Uterine smooth muscle cell (primary cell): ENCODE measurements at places on chromosomes 11 and 22. TPM values are rescaled to one million over a fixed set of nuclear protein-coding genes. Genes with fewer than 3 reads are reported as not detected.

ANGPTL5 gene
- not detected in 2 replicates for total RNA-seq

OR2AG1 gene
- not detected in 2 replicates for total RNA-seq

CCDC117 gene
- total RNA-seq: 15.2 and 15.9 TPM in 2 replicates

CRYAB gene
- 2.5 and 6.0 TPM in 2 replicates for total RNA-seq

MMP12 gene
- total RNA-seq: 0.11 TPM in 1 of 2 replicates, not detected in the other

NXPE4 gene
- not detected in 2 replicates for total RNA-seq

KDM2A gene
- total RNA-seq: 40.0 and 49.5 TPM in 2 replicates

STK33 gene
- total RNA-seq: 2.9 and 4.7 TPM in 2 replicates

EIF1AD gene
- total RNA-seq: 31.2 and 42.6 TPM in 2 replicates

SAA2 gene
- not detected in 2 replicates for total RNA-seq

MRE11 gene
- 11.4 and 22.8 TPM in 2 replicates for total RNA-seq

LDHAL6A gene
- total RNA-seq: not detected in 2 replicates

MS4A14 gene
- not detected in 2 replicates for total RNA-seq

EHF gene
- total RNA-seq: not detected in 2 replicates

APOL5 gene
- not detected in 2 replicates for total RNA-seq

LMO1 gene
- total RNA-seq: not detected in 2 replicates

KCTD14 gene
- total RNA-seq: 0.62 and 1.00 TPM in 2 replicates

P4HA3 gene
- total RNA-seq: 6.0 and 21.9 TPM in 2 replicates

OR52E4 gene
- total RNA-seq: not detected in 2 replicates

SBF1 gene
- 83.4 and 118 TPM in 2 replicates for total RNA-seq

OR5A1 gene
- not detected in 2 replicates for total RNA-seq

TRIM49 gene
- not detected in 2 replicates for total RNA-seq

CATSPER1 gene
- total RNA-seq: under 0.01 TPM in 1 of 2 replicates, not detected in the other

GDPD5 gene
- total RNA-seq: 1.9 and 4.1 TPM in 2 replicates

PKP3 gene
- 0.66 and 0.87 TPM in 2 replicates for total RNA-seq

SPDYC gene
- not detected in 2 replicates for total RNA-seq

PGGHG gene
- 7.3 and 10.7 TPM in 2 replicates for total RNA-seq

PPP6R3 gene
- total RNA-seq: 120 and 138 TPM in 2 replicates

PPFIA1 gene
- total RNA-seq: 34.6 and 45.4 TPM in 2 replicates

CARD18 gene
- total RNA-seq: not detected in 2 replicates

TRIM22 gene
- total RNA-seq: 46.7 and 73.4 TPM in 2 replicates

APOL4 gene
- 0.11 and 0.12 TPM in 2 replicates for total RNA-seq
